ENCODE measurements at places on chromosomes 3 and 15.

DNA sequence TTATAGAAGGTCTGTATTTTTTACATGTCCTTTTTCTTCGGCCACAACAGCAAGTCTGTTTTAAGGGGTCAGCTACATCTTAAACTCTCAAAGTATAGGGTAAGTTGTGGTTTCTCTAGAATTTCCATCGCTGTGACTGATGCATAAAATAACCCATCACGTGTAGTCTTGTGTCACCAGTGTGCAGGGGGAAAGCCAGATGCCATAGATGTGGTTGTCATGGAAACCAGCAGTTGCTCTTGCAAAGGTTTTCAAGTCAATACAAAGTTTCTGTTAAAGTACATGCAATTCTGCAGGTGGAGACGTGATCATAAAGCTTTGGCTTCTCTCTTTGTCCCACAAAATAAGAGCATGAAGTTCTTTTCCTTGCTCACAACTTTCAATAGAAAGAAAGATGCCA, 210.3 kb upstream of the ONECUT1 start:
- DNase-seq, result no peak

DNA sequence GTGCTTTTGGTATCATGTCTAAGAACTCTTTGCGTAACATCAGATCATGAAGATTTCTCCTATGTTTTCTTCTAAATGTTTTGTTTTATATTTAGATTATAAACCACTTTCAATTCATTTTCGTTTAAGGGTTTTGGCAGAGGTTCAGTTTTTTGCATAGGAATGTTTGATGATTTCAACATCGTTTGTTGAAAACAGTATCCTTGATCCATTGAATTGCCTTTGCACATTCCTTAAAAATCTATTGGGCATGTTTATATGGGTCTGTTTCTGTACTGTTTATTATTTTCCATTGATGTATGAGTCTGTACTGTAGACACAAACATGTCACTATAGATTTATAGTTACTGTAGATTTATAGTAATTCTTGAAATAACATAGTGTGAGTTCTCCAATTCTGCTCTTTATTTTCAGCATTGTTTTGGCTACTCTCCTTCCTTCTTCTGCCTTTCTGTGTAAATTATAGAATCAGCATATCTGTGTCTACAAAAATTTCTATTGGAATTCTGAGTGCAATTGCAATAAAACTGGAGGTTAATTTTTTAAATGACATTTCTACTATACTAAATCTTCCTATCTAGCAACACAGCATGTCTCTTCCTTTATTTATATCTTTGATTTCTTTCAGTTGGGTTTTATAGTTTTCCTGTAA, 374.0 kb downstream of the SV2B start:
- DNase-seq, result no peak

GRCh38 chr3:84140631-84141030, 818.2 kb upstream of the CADM2 start:
- DNase-seq, result no peak

GRCh38 chr3:117411971-117412370, 702.4 kb downstream of the TUSC7 start:
- DNase-seq, result no peak

All from activated CD4-positive, alpha-beta T cell treated with anti-CD3 and anti-CD28 coated beads for 4 hours (primary cell).